Stimulated activated CD4-positive, alpha-beta T cell treated with anti-CD3 and anti-CD28 coated beads, TNF-alpha, amount 100 ng/mL, for 24 hours (primary cell): ENCODE measurements at places on chromosomes 1 and 21.

GRCh38 chr1:76293831-76294230, 219.3 kb downstream of the ST6GALNAC3 start:
- DNase-seq = no peak

GRCh38 chr1:209593747-209594146, 10.2 kb downstream of the CAMK1G start:
- no peak for DNase-seq

DNA sequence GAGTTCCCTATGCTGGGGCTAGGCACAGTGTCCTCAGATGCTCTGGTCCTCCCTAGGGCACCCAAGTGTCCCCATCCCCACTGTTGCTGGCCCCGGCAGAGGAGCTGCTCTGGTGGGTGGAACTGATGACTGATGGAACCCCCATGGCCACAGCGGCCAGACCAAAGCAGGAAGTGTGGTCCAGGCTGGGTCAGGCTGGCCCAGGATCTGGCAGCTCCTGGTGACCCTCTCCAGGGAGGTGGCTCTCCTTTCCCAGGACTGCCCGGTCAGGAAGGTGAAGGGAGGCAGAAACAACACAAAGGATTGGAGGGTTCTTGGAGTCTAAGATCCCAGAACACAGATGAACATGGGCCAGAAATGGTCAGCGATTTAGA, 1.1 kb downstream of the NKAIN1 start:
- DNase-seq = no peak

DNA sequence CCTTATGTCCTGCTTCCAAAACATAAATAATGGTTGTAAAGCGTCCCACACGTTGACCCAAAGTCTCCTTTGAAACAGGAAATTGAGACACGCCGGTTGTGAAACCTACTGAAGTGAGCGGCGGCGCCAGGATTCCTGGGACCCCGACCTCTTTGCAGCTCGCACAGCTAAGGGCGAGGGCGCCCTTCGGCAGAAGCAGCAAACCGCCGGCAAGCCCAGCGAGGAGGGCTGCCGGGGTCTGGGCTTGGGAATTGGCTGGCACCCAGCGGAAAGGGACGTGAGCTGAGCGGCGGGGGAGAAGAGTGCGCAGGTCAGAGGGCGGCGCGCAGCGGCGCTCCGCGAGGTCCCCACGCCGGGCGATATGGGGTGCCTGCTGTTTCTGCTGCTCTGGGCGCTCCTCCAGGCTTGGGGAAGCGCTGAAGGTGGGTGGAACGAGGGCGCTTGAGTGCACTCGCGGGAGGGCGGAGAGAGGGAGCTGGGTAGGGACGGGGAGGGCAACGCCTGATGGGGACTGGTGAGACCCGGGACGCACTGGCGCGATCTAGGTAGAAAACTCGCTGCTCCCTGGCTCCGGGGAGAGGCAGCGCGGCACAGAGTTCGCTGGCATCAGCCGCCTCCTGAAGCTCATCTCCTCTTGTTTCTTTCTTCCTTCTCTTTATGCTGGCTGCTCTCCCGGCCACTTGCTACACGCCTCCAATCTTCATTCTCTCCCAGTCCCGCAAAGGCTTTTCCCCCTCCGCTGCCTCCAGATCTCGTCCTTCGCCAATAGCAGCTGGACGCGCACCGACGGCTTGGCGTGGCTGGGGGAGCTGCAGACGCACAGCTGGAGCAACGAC, at the start of gene CD1D:
Gene CD1D, plus strand, starts transcription at position 155 of the 836 bp plus-strand sequence. Its CDS starts 207 bp downstream, at position 362.
- no peak for DNase-seq

DNA sequence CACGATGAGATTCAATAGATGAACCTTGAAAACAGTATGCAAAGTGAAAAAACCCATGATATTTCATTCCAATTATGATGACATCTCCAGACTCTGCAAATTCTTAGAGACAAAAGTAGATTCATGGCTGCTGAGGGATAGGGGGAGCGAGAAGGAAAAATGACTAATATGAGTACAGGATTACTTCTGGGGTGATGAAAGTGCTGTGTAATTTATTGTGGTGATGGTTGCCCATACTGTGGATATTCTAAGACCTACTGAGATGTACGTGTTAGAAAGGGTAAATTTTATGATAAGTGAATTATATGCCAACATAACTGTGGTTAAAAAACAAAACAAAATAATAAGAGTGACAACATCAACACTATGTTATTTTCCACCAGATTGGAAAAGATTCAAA, 18.9 kb upstream of the RGS7 start:
- DNase-seq = no peak

DNA sequence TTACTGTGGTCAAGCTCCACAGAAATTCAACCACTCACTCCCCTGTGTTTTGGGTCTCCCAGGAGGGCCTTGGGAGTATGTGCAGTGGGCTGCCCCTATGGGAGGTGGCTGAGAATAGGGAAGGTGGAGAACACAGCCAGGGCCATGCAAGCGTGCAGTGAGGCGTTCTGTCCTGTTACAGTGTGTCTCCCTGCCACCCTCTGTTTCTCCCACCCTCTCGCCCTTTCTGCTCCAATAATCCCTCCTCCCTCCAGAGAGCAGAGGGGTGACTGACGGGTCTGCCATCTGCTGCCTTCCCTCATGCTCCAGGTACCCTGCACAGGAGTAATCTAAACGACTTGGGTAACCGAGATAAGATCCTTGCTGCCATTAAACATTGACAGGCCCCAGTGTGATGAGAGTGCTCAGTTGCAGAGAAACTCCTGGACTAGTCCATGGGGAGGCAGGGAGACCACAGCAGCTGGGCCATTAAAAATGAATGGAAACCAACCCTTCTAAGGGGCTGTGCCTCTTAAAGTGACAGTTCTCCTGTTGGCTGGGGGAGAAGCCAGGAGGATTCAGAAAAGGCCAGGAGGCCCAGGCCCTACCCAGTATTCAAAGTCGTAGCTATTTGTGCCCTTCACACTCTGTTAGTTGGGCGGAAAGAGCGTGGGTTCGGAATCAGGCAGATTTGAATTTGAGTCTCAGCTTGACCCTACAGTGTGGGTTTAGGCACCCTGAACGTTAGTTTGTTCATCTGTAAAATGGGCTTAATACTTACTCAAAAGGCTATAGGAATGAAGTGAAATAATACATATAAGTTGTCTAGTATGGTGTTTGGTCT, 22.4 kb upstream of the BTG2 start:
- DNase-seq = no peak

DNA sequence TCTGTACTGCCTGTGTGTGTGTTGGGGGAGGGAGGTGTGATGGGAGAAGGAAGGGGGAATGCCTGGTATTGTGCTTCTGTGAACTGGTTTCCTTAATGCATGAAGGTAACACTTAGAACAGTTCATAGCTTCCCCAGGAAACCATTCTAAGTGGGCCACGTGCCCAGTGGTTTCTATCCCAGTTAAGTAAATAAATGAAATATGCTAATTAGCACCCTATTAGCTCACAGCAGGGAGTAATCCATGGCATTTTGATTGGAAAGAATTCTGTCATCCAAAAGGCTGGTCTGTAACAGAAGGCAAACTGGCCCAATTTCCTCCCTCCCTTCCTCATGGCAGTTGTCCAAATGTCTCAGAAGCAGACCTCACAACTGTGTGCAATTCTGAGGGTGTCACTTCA, 199.3 kb downstream of the TTLL7 start:
- DNase-seq = no peak

GRCh38 chr1:78132948-78133322, 87.2 kb downstream of the GIPC2 start:
- DNase-seq = no peak

DNA sequence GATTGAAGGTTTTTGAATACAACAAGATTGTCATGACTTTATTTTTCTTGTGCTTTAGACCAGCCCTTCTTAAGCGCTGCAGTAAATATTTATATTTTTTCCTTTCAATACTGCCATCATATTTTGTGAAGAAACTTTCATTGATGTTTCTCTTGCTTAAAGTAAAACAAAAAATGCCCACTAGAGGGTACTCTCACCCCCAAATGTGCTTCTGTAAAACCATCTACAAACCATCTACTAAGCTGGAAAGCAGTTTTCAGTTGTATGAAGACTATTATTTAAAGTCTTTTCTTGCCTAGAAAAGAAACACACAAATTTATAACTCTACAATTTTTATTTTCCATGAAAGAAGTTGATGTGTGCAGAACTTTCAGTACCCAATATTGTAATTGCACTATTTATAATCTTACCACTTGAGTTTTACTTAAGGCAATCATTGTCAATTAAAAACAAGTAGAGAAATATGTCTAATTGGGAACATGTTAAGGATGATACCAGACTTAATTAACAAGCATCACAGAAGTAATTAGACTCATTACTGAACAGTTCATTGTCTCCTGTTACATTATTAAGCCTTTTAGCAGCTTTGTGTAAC, 10.7 kb downstream of the LEPR start:
- DNase-seq = no peak

DNA sequence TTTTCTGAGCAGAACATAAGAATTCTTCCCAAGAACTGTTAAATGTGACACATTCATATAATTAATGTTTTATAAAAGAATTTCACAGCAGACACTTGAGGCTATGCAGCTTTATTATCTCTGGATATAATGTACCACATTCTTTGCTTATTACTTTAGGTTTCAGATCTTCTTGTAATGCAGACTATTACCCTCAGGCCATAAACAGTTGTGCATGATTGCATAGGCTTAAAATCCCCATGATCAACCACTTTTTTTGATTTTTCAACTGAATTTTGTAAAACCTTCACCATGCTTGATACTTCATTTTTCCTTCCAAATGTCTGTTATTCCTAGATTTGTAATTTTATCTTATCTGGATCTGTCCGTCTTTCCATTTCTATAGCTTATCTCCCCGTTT, 1355.7 kb downstream of the BRINP3 start:
- DNase-seq = no peak

DNA sequence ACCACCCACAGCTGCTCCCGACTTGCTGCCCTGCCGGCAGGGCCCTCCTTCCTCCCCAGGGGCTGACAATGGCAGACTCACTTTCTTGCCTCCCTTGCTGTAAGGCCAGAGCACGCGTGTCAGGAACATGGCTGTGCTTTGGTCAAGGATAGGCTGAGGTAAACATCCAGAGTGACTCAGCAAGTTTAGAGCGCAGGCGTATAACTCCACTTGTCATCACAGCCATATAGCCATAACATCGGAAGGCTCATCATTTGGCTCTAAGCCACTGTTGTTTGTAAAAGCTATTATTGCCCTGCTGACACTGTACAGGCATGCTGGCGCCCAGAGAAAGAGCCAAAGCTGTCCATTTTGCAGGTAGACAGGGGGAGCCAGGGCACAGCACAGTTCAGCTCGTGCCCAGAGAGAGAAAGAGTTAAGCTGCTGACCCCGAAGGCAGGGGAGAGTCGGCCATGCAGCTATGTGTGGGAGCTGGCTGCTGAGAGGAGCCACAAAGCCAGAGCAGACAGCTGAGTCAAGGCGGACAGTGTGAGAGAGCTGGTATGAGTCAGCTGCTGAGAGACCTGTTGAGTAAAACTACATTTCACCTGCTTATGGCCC, 60.6 kb downstream of the GNG4 start:
- DNase-seq = no peak

- no peak for DNase-seq
Measured at GRCh38 chr1:96980448-96980847, 258.9 kb downstream of the PTBP2 start.

GRCh38 chr1:37157634-37158033, 123.3 kb upstream of the GRIK3 start:
- no peak for DNase-seq

DNA sequence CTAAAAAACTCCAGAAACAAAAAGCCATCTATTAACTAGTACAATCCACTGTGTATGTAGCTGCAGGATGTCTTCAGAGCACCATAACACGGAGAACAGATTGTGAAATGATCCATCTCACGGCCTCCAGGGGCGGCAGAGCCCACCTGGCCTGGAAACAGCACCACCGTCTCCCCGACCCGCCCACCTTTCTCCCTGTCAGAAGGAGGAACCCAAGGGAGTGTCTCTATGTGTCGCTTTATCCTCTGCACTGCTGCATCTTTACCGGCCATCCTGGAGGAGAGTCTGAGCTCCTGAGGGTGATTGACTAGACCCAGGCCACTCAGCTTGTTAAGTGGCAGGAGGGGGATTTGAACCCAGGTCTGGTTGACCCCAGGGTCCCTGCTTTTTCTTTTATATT, 405.0 kb downstream of the MATN1 start:
- DNase-seq = no peak

GRCh38 chr21:45410865-45411809, 6.2 kb downstream of the COL18A1 start:
- DNase-seq = no peak

GRCh38 chr21:37561506-37561905, 194.9 kb downstream of the DYRK1A start:
- no peak for DNase-seq

DNA sequence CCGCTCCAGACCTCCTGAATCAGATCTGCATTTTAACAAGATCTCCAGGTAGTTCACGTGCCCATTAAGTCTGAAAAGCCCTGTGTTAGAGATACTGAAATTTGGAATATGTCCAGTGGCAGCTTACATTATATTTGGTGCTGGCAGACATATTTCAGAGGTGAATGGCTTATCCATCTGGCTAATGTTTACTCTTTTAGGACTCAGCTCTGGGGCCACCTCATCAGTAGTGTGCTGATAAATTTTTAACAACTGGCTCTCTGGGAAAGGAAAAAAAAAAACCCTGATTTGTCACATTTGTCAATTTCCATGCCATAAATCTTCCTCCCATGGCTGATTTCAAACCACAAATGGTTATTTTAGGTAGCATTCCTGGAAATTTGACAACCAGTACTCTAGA, 25.3 kb upstream of the SYT6 start:
- DNase-seq = no peak

DNA sequence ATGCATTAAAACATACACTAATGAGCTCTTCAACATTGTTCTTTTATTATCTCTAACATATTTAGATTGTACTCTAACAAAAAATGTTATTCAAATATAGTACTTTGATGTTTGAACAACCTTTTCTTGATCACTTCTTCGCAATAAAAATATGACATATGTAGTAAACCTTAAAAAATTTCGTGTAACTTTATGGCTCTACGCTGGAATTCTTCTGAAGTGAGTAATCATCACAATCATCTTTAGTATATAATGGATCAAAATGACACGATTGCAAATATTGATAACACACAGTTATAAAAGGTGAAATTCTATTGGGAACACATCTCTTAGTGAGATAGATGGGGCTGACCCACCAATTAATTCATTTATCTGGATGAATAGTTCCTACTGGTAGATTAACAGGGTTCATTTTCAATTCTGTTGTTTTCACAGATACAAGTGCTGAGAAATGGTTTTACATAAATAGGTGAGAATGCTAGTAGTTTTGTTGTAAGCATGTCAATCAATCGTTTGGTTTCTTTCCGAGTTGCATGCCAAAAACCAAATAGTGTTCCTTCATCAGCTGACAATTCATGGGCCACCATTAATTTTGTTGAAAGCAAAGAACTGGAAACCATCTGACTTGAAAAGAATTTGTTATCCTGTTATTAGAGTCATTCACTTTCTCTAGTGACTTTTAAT, 1.5 kb upstream of the ZMPSTE24 start:
- DNase-seq = no peak

GRCh38 chr1:226408285-226409184, 642 bp upstream of the PARP1 start:
- DNase-seq = no peak

DNA sequence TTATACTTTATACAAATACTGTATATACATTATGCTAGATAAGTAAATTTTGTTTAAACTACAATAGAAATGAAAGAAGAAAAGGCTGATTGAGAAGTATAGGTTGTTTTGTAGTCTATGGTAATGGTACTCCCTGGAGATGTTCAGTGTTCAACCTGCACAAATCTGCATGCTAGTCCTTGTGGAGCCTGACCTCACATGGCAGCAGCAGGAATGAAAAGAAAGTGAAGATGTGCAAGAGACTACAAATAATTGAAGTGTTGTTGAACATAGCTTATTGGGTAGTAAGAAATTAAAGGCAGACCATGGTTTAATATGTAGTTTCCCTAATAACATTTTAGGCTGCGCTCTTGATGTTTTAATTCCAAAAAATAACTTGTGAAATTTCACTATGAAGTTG, 201.2 kb downstream of the TGFB2 start:
- no peak for DNase-seq
